Mammary epithelial cell (primary cell): ENCODE measurements at places on chromosomes 16 and 17.

DNA sequence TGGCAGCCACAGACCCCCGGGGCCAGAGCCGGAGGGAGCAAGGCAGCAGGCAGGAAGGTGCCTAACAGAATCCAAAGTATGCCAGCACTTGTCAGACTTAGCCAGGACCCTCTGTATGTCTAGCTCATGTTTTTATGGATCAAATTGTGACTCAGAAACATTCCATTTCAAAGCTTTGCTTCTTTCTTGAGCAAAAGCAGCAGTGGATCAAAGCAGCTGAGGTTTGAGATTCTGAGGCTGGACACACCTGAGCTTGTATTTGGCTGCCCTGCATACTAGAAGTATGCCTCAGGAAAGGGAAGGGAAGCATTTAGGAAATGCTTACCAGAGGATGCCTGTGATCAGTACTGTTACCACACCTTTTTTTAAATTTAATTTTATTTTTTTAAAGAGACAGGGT is 5.7 kb upstream of the MYO1C start:
- DNase-seq, result peak; percentile 47

DNA sequence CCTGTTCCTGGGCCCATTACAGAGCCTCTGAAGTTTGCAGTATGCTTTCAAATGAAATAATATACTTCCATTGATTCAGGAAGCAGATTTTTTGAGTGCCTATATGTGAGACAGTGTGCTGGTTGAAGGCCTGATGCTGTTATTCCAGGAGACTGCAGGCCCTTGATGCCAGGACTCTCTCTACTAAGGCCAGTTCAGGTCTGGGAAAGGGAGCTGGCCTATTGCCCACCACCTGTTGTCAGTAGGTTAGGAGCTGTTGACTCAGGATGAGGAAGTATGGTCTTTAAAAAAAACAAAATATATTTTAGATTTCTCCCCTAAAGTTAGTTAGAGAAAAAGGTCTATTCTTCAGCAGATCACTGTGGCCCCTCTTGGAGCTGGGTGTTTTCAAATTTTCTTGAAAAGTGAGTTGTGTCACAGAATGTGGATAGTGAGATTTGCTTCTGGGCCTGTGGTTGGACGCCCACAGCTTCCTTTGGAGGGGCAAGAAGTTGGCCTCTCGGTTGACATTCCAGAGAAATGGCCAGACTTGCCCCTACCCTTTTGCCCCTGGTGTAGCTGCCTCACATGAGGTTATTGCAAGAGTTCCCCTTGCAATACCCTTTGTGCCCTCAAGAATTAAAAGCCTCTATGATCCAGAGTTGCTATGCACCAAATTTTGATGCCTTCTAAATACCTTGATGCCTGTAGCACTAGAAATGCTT is 7.9 kb downstream of the ESRP2 start:
- DNase-seq, result no peak

DNA sequence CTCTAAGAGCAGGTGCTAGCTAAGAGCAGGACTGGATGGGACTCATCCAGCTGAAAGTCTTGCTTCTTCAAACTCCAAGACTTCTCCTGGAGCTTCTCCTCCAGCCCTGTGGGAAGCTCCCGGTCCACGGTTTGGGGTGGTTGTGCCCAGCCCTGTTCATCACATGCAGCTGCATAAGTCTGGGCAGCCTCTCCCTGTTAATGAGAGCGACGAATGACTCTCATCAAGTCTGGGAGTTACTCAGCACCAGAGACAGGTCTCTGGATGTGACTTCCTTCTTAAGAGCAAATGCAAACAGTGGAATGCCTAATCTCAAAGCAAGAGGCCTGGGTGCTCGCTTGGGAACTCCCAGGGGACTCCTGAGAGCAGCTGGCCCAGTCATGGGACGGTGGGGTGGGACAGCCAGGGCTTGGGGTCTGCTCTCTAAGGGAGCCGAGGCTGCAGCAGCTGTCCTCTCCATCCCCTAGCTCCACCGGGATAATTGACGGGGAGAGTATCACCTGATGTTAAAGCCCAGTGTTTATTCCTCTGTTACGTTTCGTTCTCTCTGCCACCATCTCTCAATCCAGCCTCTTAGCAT is 35.3 kb upstream of the CRHR1 start:
- no peak for DNase-seq

GRCh38 chr16:56860226-56861020 is 4.6 kb upstream of the SLC12A3 start:
- DNase-seq, result no peak

DNA sequence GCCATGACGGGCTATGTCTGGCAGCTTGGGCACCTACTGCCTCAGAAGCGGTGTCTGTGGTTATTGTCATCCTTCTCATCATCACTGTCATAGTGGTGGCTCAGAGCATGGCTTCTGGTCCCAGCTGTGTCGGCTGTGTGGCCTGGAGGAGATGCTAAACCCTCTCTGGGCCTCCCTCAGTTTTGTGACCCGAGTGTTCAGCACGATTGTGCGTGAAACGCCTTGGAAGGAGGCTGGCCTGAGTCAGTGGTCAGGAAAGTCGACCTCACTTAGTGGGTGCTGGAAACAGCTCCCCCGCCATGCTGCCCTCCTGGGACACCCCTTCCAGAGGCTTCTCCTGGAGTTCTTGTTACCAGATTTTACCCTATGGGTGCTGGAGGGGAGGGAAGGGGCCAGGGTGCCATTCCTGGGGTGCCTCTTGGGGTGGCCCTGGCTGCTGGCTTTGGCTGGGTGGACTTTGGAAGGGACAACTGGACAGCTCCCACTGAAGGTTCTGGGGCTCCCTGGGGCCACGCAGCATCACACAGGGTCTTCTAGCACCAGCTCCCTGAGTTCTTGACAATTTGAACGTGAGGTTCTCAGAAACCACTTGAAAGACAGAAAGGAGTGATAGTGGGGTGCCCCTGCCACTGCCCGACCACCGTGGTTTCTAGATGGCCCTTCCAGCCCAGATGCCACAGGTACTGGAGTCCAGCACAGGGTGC is 226.5 kb upstream of the GSE1 start:
- DNase-seq, result no peak

GRCh38 chr16:27318392-27319256 is 4.8 kb downstream of the IL4R start:
- peak; percentile 96 for DNase-seq

DNA sequence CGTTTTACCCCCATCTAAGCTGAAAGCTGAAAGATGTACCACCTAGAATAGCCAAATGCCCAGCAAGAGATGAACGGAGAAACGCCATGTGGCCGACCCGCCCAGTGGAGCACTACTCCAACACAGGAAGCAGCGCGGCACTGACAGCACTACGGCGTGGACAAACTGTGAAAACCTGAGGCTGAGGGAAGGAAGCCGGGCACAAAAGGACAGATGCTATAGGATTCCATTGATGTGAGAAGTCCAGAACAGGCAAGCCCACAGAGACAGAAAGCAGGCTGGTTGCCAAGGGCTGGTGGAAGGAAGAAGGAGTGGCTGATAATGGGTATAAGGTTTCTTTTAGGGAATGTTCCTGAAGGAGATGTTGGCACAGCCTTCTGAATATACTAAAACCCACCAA is 29.4 kb upstream of the SLC38A8 start:
- peak; percentile 15 for DNase-seq

- DNase-seq, result no peak
Measured at GRCh38 chr16:88063211-88063773, 112.1 kb downstream of the BANP start.

- no peak for DNase-seq
Measured at GRCh38 chr16:13708347-13709120, 211.4 kb upstream of the ERCC4 start.

GRCh38 chr17:73101031-73101430 is 8.5 kb upstream of the SLC39A11 start:
- no peak for DNase-seq

- DNase-seq, result no peak
Measured at GRCh38 chr17:75771334-75772281, 6.6 kb upstream of the GALK1 start.

DNA sequence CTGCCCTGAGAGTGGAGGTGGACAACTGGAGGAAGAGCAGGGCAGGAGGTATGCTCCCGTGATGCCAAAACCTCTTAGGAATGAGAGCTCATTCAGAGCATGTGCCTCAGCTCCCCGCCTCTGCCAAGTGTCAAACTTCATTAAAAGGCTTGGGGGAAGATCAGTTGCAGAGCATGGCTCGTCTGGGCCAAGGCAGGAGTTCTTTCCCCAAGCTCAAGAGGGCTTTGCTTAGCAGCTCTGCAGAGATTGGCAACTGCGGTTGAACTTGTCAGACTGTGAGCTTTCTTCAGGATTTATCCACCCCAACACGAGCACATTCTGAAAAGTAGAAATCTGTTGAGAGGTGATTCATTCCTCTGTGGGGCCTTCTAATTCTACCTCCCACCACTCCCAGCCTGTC is 248.1 kb downstream of the HS3ST3A1 start:
- no peak for DNase-seq

- no peak for DNase-seq
Measured at GRCh38 chr17:50945779-50946222, 79.6 kb upstream of the TOB1 start.

DNA sequence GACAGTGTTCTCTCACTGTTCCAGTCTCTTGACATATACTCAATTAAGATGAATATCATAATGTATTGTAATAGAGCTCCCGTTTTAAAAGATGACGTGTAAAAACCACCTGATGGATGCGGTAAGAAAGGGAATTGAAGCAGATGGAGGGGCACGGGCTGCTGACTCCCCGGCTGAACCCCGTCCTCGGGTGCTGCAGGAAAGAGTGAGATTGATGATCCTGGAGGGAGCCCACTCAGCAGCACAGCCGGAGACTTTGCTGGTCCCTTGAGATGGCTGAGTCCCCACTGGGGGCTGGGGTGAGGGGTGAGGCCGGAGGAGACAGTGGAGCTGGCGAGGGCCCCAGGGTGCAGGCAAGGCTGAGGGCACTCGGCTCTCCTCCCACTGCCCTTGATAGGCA is 217.4 kb downstream of the RPTOR start:
- no peak for DNase-seq

DNA sequence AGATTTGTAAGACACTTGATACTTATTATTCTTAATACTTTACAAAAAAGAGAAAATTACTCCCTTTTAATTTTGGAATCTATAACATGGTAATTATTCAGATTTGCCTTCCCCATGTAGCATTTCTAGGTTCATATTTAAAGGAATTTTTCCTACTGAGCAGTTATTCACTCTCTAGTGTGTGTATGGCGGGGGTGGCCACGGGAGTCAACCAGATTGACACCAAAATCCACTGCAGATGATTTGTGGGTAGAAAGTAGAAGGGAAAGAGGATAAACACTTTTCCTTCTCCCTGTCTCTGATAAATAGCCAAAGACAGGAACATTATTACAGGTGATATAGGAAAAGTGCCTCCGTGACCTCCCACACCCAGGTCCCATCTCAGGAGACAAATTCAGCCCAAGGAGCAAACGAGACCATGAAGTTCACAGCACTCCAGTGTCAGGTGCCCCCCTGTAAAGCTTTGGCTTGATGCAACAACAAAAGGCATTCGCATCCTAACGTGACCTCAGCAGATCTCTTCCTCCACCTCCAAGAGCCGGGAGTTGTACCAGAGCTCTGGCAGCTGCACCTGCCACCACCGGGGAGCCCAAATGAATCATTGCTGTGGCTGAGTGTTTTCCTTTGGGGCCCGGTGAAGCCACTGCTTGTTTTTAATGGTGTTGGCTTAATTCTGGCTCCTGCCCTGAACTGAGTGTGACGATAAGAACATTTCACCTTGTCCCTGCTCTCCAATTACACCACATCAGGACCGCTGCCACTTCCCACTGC is 92.7 kb upstream of the NOL11 start:
- DNase-seq, result no peak

DNA sequence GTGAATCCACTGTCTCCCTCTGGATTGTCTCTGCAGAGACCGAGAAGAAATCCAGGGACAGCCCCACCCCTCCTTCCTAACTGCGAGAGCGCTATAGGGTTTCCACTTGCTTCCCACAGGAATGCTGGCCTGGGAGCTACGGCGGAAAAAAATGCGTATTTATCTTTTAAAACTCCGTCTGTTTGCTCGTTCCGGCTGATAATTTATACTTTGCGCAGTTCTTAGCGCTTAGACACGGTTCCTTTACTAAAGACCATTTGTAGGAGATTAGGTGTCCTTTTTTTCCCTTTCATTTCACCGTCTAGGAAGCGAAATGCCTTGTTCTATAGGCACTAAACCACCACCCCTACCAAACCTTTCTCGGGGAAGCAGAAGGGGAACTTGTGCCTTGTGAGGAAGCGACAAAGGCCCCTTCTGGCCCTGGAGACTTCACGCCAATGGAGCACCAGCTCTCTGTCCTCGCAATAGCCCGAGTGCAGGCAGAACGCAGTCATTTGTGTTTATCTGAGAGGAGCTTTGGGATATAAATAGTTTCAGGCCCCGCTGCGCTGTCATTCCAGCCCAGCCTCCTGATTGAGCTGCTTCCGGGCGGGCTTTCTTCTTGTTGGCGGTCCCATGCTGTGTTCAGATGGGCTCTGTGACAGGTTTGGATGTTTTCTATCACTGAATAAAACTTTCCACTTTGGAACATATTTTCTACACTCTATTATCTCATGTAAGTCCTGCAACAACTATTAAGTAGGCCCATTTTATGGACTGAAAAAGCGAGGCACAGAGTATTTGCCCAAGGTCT is 791 bp upstream of the SUPT4H1 start:
- no peak for DNase-seq

- DNase-seq, result no peak
Measured at GRCh38 chr17:28330671-28331070, 4.6 kb downstream of the IFT20 start.

- no peak for DNase-seq
Measured at GRCh38 chr17:79000396-79001189, 9.0 kb downstream of the CANT1 start.

GRCh38 chr16:83059237-83059636 is 432.5 kb downstream of the CDH13 start:
- DNase-seq, result peak; percentile 36

GRCh38 chr16:49896447-49896964 is 40.6 kb upstream of the ZNF423 start:
- no peak for DNase-seq
